NCI-H226 (cell line): ENCODE measurements at places on chromosomes 16 and 17.

DNA sequence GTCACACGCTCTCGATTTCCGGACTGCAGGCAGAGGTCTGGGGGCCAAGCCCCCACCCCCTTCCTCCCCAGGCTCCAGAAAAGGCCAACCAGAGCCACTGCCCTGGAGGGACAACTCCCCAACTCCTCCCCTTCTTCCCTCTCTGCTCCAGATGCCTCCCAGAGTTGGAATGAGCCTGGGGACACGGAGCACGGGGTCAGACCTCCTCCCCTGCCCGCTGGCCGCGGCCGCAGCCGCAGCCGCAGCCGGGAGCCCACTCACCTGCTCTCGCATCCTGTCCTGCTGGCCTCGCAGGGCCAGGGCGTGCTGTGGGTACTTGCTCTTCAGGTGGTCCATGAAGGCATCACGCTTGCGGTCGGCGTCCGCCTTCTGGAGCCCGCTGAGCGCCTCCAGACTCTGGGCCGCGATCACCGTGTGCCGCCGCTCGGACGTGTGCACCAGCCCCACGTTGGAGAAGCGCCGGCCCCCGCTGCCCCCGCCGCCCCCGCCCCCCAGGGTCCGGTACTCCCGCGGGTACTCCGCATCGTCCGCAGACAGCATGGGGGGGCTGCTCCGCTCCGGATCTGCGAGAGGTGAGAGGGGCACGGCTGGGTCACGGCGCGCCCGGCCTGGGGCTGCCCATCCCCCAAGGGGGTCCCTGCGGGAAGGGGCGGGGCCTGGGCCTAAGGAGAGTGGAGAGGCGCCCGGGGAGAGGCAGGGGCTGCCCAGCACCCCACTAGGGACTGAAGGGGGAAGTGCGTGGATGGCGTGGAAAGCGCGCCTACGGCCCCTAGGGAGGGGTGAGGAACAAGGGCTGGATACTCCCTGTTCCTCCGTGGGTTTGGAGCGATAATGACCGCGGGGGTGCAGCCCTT is 27.3 kb downstream of the SRCIN1 start:
- DNase-seq = no peak

GRCh38 chr17:82931699-82932517 is 92.1 kb upstream of the ZNF750 start:
- DNase-seq = no peak

GRCh38 chr17:74639704-74640151 is 16.2 kb upstream of the CD300E start:
- DNase-seq = no peak

DNA sequence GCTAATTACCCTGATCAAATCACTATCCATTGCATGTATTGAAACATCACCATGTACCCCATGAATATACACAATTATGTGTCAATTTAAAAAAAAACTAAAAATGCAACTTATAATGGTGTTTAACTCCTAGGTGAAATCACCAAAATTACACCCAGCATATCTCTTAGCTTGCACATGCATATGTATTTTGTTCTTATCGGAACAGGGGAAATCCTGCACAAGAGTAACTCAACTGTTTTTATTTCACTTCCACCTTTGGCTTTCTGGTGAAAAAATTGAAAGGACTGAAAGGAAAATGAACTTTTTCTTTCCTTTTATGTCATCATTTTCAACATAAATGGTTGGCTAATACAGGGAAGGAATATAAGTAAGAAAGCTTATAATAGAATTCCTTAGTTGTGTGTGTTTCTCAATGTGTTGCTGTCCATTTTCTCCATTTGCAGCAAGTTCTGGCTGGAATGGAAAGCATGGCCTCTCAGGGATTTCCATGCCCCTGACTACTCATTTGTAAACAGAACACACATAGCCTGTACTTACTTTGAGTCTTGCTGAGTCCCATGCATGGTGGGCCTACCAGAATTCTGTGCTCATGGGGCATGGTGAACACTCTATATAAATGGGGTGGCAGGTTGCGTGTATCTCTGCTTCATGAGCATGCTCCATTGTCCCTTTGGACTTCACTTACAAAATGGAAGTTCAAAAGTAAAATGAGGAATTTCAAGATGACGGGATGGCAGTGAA is 462.0 kb downstream of the HS3ST3B1 start:
- DNase-seq = no peak

- DNase-seq = no peak
Measured at GRCh38 chr16:12303653-12304052, 327.1 kb downstream of the SNX29 start.
